Foreskin keratinocyte (primary cell): ENCODE measurements at places on chromosomes 7 and 10. TPM values are rescaled to one million over a fixed set of nuclear protein-coding genes. Genes with fewer than 3 reads are reported as not detected.

The ANKRD30A gene
- not detected in 2 replicates for total RNA-seq

The HACD1 gene
- 20.2 and 22.1 TPM in 2 replicates for total RNA-seq

The KCNH2 gene
- not detected in 2 replicates for total RNA-seq

The EGFR gene
- total RNA-seq = 156 and 161 TPM in 2 replicates
